Body of pancreas (tissue), 4 donors: ENCODE measurements at places on chromosomes 16 and 17.

GRCh38 chr17:18992454-18993130 lies 12.0 kb downstream of the FAM83G start:
- no peak for DNase-seq

GRCh38 chr17:82118815-82119380 lies 20.9 kb upstream of the FASN start:
- no peak for DNase-seq

DNA sequence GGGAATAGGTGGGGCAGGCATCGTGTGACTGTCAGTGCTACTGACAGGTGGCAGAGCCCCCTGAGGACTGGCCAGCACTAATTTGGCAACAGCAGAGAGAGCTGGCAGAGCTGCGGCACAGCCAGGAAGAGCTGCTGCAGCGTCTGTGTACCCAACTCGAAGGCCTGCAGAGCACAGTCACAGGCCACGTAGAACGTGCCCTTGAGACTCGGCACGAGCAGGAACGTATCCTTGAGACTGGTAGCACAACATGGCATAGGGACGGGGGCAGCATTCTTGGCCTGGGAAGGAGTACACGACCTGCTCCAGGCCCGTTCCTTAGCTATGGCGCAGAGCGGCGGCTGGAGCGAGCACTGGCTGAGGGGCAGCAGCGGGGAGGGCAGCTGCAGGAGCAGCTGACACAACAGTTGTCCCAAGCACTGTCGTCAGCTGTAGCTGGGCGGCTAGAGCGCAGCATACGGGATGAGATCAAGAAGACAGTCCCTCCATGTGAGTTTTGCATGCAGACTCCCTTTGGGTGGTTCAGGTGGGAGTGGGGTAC lies 3.0 kb upstream of the NRN1L start:
- DNase-seq: no peak

DNA sequence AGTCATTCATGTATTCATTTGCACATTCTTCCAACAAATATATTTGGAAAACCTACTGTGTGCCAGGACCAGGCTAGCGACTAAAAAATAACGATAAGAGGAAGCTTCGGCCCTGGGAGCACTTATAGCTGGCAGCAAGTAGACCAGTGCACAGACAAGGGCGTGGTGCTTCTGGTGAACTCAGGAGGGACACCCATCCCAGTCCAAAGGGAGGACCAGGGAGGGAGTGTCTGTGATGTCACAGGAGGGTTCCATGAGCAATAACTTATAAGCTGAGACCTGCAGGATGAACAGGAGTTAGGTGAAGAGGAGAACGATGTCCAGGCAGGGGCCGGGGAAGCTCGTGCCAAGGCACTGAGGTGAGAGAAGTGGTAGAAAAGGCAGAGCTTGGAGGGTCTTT lies 17.4 kb upstream of the PHOSPHO1 start:
- DNase-seq: no peak

- DNase-seq: peak; percentile 72
Measured at GRCh38 chr17:10790491-10791401, 13.2 kb downstream of the TMEM238L start.

DNA sequence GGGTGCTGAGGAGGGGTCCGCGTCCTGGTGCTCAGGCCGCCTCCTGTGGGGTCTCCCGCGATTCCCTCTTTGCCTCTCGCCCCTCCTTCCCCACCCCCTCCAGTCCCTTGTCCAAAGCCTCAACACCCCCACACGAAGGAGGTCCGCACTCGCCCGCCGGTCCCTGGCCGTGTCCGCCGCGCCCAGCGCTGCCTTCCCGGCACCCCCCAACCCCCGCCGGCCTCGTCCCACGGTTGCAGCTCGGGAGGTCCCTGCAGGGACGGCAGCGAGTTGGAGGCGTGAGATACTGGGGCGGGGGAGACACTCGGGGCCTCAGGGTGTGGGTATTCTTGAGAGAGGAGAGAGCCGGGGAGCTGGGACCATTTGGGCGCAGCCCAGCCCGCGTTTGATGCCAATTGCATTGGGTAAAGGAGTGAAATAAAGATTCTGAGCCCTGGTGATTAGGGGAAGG lies 468 bp downstream of the FLYWCH2 start:
- DNase-seq: peak; percentile 40

DNA sequence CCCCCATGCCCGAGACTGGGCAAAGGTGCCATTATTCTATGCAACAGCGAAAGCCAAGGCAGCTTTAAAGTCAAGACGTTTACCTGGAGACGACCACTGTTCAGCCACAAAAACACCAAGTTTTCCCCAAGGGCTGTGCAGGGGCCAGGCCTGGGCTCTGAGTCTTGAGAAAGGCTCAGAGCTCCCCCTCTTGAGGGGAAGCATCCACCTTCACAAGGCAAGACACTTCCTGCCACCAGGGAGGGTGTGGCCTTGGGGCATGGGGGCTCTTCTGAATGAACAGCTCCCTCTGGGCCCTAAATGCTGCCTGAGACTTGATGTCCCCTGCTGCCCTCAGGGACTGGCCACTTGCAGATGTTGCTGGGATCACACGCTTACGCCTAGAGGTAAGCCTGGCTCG lies 26.5 kb downstream of the PDIA2 start:
- no peak for DNase-seq

- DNase-seq: no peak
Measured at GRCh38 chr17:62321451-62321850, 58.9 kb upstream of the EFCAB3 start.

DNA sequence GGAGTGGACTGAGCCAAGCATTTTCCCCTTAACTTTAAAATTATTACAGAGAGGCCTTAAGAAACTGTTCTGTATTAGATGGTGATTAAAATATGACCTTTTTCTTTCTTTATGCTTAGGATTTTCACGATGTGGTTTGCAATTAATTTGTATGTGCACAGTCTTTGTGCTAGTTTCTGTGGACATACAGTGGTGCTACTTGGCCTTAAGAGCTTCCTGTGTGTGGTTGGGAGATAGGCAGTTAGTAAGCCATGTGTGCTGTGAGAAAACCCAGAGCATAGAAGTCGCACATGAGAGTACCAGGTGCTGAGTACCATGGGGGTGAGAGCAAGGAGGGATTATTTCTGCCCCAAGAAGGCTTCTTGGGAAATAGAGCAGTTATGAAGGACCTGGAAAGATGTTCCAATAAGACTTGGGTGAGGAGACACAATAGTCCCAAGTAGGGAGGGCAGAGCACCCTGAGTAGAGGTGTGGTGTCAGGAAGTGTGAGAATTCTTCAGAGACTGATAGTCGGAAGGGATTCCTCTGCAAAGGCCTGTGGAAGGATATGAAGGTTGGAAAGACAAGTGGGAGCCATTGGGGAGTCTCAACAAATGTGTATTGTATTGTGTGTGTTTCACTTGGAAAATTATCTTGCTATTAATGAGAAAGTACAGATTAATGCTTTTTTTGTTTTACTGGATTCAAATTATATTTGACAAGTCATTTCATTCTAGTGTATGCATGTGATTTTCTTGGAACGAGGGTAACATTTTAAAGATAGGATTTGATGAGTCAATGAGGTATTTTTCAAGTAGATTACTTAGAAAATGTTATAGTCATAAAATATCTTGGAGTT lies 239.9 kb downstream of the PRKCA start:
- no peak for DNase-seq

- no peak for DNase-seq
Measured at GRCh38 chr16:60225541-60225940, 1491.4 kb upstream of the GOT2 start.

GRCh38 chr16:66608241-66609138 lies 4.0 kb downstream of the CMTM3 start:
- DNase-seq: peak; percentile 95

DNA sequence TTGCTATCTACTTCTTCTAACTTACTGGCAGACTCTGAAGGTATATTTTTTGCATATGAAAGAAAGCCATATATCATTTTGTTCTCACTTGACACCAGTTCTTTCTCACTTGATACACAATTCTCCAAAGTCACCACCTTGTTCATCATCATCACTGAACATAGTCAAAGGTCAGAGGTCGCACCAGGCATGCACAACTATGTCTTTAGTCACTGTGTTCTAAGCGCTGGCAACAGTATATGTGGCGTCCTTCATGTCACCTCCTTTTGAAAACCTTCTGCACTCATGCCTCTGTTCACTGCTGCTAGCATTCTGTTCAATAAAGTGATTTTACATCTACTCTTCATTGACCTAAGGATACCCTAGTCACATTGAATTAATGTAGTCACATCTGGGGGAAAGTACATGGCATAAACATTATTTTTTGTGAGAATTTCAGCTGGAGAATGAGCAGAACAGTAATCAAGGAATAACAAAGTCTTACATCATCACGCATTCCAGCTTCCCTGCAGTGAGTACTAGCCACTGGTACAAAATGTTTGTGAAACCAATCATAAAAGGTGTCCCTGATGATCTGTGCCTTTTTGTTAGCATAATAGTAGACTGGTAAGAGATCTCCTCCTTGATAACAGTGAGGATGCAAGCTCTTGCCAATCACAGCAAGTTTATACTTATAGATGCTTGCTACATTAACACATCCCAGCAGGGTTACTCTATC lies 20.5 kb upstream of the TBX4 start:
- DNase-seq: no peak

DNA sequence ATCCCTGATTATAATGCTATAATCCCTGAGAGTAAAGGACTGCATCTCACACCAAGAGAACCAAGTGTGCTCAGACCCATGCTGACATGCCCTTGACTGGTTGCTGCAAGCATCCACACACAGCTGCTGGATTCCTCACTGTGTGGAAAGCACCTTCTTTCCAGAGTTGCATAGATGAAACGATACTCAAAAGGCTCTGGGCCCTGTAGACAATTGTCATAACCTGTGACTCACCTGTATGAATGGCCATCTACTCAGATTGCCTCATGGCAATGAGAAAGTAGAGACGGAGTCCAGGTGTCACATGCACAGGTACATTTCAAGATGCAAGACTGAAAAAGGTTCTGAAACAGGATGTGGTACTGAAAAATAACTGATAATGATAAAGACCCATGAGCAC lies 58.1 kb downstream of the MPHOSPH6 start:
- DNase-seq: no peak

GRCh38 chr16:80527297-80527696 lies 13.5 kb upstream of the DYNLRB2 start:
- peak; percentile 25 for DNase-seq

DNA sequence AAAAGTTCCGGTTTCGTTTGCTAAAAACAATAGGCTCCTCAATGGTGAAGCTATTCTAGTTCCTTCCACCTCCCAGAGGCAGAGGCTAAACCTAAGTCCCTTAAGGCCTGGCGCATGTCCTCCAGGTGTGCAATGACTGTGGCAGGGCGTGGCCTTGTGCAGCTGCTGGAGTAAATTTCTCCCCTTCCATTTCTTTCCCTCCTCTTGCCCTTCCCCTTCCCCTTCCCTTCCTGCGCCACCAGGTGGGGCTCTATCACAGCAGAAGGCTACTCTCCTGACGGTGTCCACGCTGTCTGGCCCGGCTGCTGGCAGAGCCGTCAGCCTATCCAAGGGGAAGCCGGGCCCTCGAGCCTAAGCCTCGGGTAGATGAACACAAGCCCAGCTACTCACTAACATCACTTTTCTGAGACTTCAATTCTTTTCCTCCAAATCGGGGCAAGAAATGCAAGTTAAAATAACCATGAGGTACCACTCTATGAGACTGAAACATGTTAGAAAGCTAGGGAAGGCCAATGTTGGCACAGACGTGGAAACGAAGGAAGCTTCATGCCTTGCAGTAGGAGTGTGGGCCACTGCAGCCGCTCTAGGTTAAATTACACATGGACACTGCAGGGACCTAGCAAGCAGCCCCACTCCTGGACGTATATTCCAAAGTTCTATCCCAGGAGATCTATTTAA lies 34.4 kb downstream of the C16orf78 start:
- peak; percentile 88 for DNase-seq

DNA sequence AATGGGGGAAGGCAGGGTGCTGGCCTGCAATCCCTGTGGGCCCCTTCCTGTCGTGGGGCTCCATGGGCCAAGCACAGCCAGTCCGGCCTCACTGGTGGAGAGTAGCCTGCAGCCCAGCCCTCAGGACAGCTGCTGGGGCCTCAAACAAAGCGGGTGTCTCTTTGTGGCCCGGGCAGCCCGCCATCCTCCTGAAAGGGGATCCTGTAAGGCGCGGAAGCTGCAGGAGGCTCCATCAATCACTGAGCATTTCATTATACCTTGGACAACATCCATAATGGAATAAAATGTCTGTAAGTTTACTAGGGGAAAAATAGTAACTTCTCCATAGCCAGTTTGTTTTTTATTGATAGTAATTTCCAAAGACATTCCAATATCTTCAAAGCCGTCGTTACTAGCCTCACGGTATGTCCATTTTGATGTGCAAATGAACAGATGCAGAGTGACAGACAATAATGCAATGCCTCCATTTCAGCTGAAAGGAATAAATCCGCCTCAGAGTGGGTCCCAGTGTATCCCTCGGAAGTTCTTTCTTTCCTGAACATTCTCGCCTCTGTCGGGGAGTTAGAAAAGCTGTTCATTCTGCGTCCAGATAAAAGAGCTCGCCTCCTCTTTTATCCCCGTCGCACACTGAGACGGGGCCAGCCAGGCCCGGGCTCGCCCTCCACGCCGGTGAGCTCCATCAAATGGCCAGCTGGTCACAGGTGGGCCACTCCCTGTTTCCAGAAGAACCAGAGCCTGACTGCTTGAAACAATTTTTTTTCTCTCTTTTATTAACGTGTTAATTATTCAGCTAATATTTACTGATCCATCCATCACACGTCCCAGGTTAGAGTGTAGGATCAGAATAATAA lies 14.4 kb downstream of the WSCD1 start:
- no peak for DNase-seq

GRCh38 chr16:59510008-59510424 lies 775.9 kb upstream of the GOT2 start:
- DNase-seq: no peak

DNA sequence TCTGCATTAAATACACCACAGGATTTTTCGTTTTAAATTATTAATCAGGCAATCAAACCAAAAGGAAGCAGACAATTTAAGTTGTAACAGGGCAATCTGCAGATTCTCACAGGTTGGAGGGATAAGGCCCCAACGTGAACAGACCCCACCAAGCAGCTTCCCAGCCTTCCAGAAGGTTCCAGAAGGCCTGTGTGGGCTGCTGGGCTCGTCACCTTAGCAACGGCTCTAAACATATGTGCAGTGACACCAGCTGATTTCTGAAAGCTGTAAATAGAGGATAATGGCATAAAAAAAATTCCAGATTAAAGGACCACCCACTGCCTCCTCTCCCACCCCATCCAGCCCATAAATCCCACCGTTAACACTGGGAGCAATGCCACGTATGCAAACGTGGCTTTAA lies 123.8 kb downstream of the ZNF778 start:
- no peak for DNase-seq
